ENCODE measurements at places on chromosomes 2 and 18.

- DNase-seq: no peak
Observed at GRCh38 chr2:190407246-190407661, 901 bp upstream of the MFSD6 start.

GRCh38 chr2:55054106-55054875 is 4.0 kb upstream of the RTN4 start:
- DNase-seq: no peak

- no peak for DNase-seq
Observed at GRCh38 chr2:206435742-206436141, 7.6 kb upstream of the ADAM23 start.

DNA sequence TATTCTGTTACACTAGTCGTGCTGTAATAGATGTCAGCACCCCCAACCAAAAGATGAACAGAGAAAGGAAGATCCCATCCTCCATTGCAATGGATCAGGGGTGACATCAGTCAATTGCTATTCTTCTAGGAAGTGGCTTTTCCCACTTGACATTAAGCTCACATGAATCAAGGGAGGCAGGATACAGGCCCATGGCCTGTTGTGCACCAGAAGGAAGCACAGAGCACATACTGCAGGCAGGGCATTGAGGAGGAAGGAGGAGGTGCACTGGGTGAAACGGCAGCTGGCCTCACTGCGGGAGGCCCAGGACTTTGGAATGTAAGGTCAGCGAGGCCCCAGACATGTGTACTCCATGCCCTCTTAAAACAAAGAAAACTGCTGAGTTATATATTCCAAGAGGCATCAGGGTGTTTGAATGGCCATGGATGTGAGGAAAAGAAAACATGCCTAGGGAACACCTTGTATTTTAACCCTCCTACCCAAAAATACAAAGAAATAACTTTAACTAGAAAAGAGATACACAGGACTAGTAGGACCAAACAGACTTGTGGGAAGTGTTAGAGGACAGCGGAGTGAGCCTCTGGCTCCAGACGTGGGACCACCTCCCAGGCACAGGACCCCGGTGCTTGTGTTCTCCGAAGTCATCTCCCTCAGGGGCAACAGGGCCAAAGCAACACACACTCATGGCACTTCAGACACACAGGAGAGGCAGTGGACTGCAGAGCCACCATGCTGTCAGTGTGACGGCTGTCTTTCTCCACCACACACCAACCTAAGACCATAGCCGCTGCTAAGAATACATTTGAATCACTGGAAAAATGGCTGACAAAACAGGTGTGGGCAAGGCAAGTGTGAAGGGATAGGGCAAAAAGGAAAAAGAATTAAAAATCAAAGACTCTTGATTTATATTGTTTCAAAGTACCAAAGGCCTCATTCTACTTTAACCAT is 51.4 kb upstream of the RIOK3 start:
- DNase-seq: peak; percentile 16

GRCh38 chr18:48955830-48956261 is 5.1 kb upstream of the SMAD7 start:
- DNase-seq: no peak

- DNase-seq: no peak
Observed at GRCh38 chr2:205555566-205556230, 126.6 kb upstream of the NRP2 start.

GRCh38 chr2:11502740-11503292 is 31.0 kb upstream of the GREB1 start:
- no peak for DNase-seq

DNA sequence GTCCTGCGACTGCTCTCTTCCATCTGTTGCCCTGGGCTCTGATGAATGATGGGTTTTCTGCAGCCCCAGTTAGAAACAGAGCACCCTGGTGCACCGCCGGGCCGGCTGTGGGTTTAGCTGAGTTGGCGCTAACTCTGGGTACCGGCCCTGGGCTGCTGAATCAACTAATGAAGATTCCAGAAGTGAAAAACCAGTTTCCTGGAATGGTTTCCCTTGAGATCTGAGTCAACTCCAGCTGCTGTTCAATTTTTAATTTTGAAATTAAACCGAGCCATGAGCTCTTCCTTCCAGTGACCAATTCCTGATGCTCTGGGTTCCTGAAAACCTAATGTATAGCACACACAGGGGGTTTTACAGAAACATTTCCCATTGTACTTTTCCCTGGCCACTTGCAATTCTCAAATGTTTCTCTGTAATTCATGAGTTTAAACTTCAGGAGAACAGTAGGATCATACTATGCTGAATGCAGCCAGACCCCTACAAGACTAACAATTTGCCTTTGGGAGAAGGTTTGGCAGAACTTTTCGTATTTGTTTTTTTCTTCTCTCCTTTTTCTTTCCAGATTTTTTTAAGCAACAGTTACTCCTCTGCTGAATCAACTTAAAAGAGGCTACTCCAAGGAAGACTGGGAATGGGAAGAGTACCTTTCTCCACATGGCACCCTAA is 5.5 kb downstream of the COL6A3 start:
- DNase-seq: no peak

DNA sequence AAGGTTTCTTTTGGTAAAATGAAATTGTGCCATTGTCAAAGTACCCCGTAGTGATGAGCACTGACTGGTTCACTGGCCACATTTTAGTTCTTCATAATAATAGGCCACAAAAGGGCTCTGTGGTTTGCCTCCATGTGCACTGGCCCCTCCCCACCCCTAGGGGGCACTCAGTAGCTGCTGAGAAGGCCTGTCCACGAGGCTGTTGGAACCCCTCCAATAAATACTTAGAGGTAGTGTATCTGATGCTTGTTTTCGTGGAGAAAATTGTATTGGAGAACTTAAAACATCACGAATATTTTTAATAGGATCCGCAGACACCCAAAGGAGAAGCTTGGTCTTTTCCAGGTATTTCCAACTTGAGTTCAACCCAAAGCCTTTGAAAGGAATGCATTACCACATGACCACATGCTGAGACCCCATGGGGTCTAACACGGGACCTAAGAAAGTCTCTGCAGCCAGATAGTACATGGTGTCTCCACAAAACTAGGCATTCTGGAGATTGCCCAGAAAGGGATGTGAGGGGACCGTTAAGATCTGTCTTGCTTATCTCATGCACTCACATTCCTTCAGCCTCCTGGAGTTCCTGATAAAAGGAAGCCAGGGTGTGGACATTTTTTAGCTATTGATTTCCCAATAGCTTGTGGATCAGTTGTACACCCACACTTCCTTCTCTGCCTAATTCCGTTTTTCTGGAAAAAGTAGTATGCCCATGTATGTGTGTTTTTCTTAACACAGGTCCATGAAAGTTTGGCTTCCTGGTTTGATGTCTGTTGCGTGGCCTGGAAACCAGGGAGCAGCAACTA is 28.5 kb upstream of the NOSTRIN start:
- no peak for DNase-seq

GRCh38 chr18:9989481-9989880 is 75.7 kb downstream of the VAPA start:
- no peak for DNase-seq

- no peak for DNase-seq
Observed at GRCh38 chr2:79100285-79100684, 12.5 kb upstream of the REG1B start.

GRCh38 chr2:148594216-148594615 is 50.3 kb upstream of the EPC2 start:
- DNase-seq: no peak

GRCh38 chr2:178804791-178805190 is 2.4 kb downstream of the TTN start:
- peak; percentile 9 for DNase-seq

GRCh38 chr2:25957743-25958142 is 24.6 kb downstream of the KIF3C start:
- DNase-seq: no peak

All from iPS DF 6.9 (cell line).